MV-4-11 (cell line): ENCODE measurements at places on chromosomes 4 and X.

- no peak for DNase-seq
Measured at GRCh38 chrX:46015653-46016052, 529.6 kb downstream of the ZNF674 start.

DNA sequence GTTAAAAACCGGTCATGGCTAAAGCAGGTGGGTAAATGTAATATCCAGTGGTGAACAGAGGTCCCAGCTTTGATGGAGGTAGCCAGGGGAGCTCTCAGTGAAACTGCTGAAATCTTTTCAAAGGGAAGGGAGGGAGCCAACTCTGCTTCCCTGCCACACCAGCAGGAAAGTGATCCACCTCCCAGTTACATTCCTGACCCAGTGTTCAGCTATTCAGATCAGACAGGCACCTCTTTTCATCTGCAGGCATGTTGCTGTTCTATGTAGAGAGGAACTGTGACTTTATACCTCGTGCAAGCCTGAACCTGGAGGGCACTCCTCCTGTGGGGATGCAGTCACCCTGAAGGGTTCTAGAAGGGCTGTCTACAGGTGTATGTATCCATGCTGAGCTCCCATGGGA lies 37.6 kb downstream of the DCLK2 start:
- DNase-seq: no peak

DNA sequence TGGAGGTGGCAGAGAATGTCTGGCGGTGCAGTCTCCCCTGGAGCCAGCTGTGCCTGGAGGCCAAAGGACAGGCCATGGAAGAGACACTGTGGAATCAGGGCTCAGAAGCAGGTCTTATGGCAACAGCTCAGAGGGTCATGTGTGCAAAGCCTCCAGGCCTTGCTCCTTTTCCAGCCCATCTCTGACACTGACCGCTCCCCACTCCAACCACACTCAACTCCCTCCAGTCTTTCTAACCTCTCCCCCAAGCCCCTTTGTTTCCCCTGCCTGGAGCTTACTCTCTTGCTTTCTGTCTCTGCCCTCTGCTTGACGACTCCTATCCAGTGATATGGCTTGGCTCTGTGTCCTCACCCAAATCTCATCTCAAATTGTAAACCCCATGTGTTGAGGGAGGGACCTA lies 34.2 kb upstream of the CRMP1 start:
- no peak for DNase-seq

DNA sequence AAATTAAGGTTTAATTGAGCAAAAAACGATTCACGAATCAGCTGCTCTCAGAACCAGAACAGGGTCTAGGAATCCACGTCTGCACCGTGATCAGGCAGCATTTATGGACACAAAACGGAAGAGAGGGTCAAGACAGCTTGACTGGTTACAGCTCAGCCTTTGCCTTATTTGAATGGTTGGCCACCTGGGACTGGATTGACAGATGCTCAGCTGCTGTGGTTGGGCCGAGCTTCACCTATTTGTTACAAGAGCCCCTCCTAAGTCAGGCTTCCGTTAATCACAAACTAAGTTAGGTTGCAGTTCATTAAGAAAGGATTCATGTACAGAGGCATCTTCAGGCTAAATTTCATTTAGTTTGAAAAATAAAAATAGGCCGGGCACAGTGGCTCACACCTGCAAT lies 50.6 kb upstream of the MAN2B2 start:
- no peak for DNase-seq

GRCh38 chr4:41701983-41702382 lies 46.5 kb downstream of the PHOX2B start:
- DNase-seq: no peak

DNA sequence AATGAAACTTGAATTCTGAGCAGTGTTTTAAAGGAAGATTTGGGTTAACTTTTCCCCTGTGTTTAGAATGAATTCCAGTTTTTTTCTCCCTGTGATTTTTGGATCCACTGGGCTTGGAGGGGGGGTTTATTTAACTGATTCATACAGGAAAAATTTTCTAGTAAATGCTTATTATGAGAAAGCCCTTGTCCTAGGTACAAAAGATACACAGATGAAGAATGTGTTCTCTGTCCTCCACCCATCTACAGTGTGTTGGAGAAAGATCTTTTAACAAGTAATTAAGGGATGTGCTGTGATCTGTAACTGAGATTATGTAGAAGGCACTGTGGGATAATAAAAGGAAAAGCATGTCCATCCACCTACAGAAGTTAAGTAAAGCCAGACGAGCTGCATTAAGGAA lies 103.9 kb downstream of the STIM2 start:
- DNase-seq: no peak

GRCh38 chr4:13476915-13477314 lies 7.2 kb downstream of the RAB28 start:
- no peak for DNase-seq

DNA sequence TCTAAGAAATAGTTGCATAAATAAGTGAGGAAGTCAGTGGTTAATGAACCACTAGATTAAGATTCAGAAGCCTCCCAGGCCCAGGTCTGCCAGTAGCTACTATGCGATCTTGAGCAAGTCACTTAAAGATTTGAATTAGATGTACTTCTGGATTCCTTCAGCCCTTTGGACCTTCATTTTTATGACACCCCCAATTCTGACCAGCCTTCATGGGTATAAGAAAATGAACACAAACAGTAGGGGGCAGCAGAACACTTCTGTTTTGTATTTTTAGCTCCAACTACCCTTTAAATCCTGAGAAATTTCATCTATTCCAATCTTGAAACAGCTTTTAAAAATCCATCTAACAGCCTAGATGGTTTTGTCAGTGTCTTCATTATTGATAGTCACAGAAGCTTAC lies 19.0 kb downstream of the TMEM47 start:
- DNase-seq: no peak

GRCh38 chrX:55127692-55128091 lies 38.9 kb downstream of the PAGE2 start:
- DNase-seq: peak; percentile 73

DNA sequence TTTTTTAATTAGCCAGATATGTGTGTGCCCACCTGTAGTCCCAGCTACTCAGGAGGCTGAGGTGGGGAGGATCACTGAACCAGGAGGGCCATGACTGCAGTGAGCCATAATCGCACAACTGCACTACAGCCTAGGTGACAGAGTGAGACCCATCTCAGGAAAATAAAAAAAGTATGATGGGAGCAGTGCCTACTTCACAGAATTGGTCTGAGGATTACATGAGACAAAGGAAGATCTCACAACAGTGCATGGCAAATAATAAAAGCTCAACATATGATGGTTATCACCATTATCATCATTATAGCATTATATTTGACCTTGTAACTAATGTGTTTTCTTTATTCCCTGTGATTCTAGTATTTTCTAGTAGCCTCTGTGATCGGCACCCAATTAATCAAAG lies 19.9 kb upstream of the DCHS2 start:
- no peak for DNase-seq

GRCh38 chr4:142549726-142550463 lies 296.2 kb downstream of the INPP4B start:
- DNase-seq: no peak

GRCh38 chr4:138535316-138535715 lies 293.2 kb upstream of the SLC7A11 start:
- DNase-seq: no peak

DNA sequence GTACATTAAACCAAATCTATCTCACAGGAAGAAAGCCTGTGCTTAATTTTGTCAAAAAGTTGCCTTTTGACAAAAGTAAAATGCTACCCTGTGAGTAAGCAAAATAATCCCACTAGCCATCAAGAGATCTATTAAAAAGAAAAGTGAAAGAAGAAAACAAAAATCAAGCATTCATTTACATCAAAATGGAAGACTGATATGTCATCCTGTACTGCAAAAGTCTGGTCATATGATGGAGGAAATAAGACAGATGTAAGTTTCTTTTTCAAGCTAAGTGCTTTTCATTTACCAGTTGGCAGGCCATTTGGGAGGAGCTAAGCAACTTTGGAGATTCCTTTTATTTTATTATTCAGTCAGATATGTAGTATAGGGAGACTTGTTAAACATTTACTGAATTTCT lies 387.4 kb downstream of the SPOCK3 start:
- no peak for DNase-seq

DNA sequence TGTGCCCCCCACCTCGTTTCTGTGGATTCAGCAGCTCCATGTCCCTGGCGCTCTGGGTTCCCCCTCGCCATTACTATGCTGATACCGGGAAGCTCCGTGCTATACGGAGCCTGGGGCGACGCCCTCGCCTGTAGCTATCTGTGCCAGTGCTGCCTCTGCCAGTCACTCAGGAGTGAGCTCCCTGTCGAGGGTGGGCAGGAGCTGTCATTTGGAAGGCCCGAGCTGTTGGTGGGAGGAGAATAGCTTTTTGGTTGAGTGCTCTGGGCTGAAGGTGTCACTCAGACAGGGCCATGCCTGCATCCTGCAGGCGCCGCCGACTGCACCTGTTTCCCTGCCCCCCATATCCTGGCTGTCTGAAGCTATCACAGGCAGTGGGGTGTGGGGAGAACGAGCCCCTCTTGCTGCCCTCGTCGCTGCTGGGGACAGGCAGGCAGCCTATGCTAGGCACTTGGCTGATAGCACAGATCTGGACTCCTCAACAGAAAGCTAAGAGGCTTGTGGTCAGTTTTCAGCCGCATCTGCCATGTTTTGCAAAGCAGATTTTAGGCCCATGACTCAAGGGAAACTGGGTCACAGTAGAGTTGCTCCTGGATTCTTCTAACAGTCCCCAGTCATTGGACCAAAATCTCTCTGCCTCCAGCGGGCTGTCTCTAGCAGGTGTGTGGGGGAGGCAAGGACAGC lies 31.8 kb downstream of the CPLX1 start:
- no peak for DNase-seq

DNA sequence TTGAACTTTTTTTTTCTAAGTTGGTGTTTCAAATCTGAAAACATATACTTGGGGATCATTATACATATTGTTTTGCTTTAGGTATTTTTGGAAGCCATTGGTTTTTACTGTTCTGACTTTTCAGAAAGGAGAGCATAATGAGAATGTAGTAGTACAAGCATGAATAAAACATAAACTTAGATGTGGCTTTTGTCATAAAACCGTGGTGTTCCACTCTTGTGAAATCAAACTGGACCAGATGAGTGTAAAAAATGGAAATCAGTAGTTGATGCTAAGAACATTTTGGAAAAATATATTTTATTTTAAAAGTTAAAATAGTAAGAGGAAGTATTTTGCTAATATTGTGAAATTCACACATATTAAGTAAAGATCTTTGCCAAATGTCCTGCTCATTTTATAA lies 29.6 kb downstream of the GUCY1A1 start:
- no peak for DNase-seq

DNA sequence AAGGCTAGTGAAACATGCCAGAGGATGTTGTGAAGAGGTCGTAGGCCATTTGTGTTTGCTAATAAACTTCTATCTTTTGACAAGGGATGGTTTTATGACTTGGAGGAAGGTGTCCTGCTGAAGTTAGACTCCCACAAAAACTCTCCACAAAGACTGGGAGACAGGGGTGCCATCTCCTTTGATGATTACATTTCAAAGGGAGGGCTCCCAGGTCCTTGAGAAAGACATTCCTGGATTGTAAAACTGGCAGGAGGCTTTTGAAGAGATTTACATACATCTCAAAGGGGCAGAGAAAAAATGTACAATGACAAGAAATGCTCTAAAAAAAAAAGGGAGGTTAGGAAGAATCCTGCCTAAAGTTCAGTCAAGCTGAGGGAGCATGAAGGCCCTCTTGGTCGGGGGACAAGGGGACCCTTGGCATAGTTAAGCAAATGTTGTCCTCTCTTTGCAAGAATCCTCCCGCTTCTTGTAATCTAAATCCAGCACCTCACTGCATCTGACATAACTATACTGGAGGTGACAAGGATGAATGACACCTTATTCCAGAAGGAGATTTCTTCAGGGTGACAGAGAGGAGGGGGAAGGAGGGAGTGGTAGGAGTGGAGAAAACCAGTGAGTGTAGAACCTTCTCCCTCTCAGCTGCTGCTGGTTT lies 41.1 kb upstream of the MGST2 start:
- DNase-seq: no peak

DNA sequence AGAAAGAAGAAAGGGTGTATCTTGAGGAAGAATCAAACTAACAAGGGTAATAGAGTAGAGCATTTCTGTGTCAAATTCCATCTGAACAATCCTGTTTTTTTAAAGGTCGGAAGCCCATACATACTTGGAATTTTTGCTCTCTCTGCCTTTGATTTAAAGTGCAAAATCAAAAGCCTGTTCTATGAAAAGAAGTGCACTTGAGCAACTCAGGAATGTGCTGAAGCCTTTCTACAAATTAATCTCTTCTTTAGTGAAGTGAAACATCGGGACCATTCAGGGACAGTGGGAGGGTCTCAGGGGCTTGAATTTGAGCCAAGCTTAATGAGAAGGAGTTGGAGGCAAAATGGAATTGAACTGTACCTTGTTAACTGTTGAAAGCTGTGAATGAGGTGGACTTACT lies 1008.5 kb upstream of the LCORL start:
- DNase-seq: no peak

- DNase-seq: no peak
Measured at GRCh38 chr4:48022192-48022799, 5.7 kb downstream of the NIPAL1 start.
